OCI-LY7 (cell line): ENCODE measurements at places on chromosomes 6 and 20.

GRCh38 chr6:130034378-130035146, 16.2 kb downstream of the L3MBTL3 start:
- no peak for DNase-seq

GRCh38 chr6:106913111-106913510, 61.4 kb downstream of the CD24 start:
- no peak for DNase-seq

- DNase-seq = no peak
Measured at GRCh38 chr6:20797597-20797996, 263.3 kb downstream of the CDKAL1 start.

DNA sequence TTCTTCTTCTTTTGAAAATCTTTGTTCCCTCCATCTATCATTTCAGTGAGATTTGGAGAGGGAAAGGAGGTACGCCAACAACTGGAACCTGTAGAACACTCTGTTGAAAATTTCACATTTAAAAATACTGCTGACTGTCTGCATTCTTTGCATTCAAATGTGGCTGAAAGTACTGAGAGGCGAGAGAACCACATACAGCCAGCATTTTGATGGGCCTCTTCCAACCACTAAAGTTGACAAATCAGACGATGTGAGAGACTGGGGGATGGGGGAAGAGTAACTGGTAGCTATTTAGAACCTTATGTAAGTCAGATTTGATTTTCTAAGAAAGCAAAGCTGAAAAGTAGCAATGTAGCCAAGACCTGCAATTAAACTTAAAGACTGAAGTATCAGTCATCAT, 77.5 kb downstream of the FKBP5 start:
- no peak for DNase-seq

DNA sequence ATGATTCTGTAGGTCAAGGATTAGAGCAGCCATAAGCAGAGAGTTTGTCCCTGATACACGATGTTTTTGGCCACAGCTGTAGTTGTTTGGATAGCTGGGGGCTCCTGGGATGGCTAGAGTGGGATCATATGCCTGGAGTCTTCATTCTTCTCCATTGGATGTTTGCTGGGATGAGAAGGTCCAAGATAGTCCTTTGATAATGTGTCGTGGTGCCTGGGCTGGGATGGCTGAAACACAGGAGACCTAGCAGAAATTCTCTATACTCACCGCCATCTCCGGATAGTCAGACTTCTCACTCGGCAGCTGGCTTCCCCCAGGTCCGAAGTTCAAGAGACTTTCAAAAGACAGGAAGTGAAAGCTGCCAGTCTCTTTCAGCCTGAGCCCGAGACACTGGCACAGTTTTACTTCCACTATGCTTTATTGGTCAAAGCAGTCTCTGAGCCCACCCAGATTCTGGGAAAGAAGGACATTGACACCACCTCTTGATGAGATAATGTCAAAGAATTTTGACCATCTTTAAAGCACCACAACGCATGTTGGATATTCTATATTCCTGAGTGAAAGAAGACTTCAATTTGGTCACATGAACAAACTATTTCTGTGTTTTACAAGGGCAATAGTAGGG, 16.0 kb downstream of the MARCKS start:
- peak; percentile 51 for DNase-seq

GRCh38 chr20:11847827-11848226, 69.9 kb upstream of the BTBD3 start:
- DNase-seq = no peak

DNA sequence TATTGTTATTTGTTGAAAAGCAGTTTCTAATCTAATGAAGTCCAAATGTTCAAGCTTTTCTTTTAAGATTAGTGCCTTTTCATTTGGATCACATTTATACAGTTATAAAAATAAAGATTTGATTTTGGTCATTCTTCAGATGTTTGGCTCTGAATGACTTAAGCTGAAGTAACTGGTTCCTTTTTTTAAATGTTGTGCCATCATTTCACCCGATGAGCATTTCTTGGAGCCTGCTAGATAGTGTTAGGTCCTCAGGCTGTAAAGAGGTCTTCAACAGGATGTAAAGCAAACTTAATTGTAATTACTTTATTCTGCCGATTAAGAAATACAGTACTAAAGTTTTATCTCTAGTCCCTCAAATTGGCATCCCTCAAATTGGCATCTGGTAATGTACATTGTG, 41.2 kb upstream of the ASIP start:
- DNase-seq = no peak

DNA sequence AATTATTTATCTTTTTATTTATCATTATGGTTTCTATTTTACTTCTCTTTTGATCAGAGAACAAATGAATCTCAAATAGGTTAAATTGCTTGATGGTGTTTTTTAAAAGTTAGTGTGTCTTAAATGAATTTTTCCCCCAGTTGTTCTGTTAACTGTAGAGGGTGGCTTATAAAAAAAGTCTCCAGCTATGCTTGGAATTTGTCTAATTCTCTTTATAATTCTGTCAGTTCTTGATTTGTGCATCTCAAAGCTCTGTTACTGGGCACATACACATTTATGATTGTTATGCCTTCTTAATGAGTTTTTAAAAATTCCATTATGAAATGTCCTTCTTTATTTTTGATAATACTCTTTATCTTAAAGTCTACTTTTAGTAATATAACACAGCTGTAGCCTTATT, 58.0 kb downstream of the LIN28B start:
- DNase-seq = no peak

GRCh38 chr20:50604451-50604850, 86.9 kb downstream of the RIPOR3 start:
- no peak for DNase-seq

- DNase-seq = no peak
Measured at GRCh38 chr20:54083459-54083858, 13.1 kb upstream of the BCAS1 start.

DNA sequence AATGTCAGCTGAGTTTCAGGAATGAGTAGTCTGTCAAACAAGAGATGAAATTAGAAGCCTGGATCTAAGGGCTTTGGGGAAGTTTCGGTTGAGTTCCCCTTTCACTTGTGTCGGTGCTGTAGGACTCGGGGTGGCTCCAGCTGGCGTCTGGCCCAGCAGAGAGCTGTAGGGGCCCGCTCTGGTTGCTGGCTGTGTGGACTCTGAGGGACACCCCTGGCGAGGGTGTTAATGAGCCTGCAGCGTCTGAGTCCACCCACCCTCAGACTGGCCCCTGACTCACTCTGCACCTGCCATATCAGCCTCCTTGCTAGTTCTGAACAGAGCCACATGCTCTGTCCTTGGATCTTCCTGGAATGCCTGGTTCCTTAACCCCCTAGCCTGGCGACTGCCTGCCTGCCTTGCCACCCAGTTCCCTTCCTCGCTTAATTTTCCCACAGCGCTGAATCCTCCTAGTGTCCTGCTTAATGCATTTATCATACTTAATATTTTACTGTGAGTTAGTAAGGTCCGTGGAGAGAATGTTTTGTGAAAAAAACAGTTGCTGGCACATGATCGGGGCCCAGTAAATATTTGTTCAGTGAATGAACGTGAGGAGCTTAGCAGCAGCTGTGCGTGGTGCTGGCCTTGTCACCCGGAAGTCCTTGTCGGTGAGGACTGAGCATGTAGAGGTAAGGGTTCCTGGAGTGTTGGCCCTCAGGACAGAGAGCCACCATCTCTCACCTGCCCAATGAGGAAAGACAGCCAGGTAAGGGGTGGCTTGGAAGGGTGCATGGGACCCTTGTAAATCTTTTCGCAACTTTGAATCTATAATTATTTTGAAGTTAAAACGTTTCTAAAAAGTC, 1.6 kb downstream of the DNAJC5 start:
- peak; percentile 59 for DNase-seq
